ENCODE measurements at places on chromosomes 12 and 14.

- DNase-seq, result no peak
Observed at GRCh38 chr12:65607401-65607841, 216.9 kb upstream of the HMGA2 start.

DNA sequence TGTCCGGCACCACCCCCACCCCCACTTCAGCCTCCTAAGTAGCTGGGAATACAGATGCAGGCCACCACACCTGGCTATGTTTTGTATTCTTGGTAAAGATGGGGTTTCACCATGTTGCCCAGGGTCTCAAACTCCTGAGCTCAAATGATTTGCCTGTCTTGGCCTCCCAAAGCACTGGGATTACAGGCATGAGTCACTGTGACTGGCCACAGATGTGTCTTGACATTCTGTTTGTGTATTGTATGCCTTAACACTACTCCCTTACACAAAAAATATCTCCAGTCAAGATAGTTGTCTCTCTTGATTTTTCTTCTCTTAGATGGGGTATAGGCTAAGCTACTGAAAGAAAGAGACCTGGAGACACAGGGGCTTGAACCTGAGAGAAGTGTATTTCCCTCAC is 17.6 kb downstream of the CLEC14A start:
- DNase-seq, result no peak

- no peak for DNase-seq
Observed at GRCh38 chr14:70857496-70857890, 48.2 kb upstream of the MAP3K9 start.

- DNase-seq, result no peak
Observed at GRCh38 chr14:104084251-104085002, 1.1 kb upstream of the ASPG start.

GRCh38 chr12:131369094-131369845 is 341.6 kb upstream of the SFSWAP start:
- DNase-seq, result no peak

Measured in NCI-H187 treated with DMSO at 0.1 percent for 48 hours (cell line).